Kidney epithelial cell (primary cell): ENCODE measurements at places on chromosomes 11 and 22.
A peak's percentile ranks its signal among the peaks of the same experiment; 100 is the strongest.

DNA sequence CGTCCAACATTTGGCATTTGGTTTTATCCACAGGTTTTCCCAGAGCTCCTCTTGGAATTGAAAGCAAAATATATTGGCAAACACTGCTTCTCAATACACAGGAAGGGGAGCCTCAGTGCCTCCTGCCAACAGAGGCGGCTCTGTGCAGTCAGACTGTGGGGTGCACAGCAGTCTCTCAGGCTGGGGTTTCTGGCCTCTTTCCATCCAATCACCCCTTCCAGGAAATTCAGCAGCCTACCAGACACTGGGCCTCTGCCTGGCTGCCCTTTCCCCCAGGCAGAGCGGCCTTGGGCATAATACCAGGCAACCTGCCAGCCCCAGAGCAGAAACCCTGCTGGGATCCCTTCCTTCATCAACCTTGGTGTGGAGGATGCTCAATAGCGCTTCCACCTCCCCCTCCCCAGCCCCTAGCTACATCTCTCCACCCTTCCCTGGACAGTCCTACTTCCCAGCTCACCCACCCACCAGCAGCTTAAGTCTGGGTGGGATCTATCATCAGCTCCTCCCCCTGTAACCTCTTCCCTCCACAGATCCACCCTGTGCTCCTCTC is 17.8 kb upstream of the RAPSN start:
- no peak for DNase-seq

GRCh38 chr11:34653031-34653430 is 32.1 kb downstream of the EHF start:
- no peak for DNase-seq

DNA sequence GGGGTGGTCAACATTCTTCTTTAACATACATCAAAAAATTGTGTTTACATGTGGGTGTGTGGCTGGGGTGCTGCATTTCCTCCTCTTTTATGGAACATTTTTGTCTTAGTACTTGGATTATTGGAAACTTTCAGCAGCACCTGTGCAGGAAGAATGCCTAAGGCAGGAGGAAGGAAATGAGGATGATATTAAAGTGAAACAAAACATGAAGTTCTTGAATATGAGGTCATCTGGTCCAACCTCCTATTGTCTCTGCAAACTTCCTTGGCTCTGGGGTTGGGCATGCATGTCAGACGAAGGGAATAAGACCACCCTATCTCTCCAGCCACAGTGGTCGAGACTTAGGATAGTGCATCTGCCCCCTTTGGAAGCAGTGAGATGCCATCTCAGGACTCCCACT is 20.6 kb upstream of the OR9Q1 start:
- DNase-seq: no peak

GRCh38 chr11:72446929-72447769 is 12.8 kb upstream of the CLPB start:
- no peak for DNase-seq

DNA sequence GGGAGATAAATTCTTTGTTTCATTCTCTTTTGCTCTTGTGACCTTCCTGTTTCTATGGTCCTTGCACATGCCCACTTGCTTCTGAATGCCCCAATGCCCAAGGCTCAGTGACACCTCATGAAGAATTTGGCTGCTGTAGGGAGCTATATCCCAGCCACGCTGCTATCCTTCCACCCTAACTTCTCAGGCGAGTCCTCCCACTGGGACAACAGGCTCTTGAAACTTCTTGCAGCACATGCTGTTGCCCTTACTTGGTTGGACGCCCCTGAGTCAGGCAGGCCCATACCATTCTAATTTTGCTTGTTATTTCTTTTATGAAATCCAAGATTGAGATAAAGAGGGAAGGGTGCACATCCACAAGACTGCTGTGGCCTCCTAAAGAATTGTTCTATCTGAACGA is 57.6 kb upstream of the BLID start:
- no peak for DNase-seq

DNA sequence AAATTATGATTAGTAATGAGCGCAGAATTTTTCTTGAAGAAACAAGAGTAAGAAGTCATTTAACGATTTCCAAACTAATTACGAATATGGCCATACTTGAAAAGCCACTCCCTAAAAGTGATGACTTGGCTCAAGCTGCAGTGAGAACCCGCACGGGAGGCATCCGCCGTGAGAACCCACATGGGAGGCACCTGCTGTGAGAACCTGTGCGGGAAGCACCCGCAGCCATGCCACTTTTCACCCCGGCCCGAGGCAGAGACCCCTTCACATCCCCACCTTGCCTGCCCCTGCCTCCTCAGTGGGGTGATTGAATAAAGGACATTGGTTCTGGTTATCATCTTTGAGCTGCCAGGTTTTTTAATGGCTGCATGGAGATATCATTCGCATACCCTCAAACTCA is 89.7 kb downstream of the BRD1 start:
- no peak for DNase-seq

GRCh38 chr22:23233752-23234408 is 53.6 kb downstream of the BCR start:
- peak; percentile 55 for DNase-seq

DNA sequence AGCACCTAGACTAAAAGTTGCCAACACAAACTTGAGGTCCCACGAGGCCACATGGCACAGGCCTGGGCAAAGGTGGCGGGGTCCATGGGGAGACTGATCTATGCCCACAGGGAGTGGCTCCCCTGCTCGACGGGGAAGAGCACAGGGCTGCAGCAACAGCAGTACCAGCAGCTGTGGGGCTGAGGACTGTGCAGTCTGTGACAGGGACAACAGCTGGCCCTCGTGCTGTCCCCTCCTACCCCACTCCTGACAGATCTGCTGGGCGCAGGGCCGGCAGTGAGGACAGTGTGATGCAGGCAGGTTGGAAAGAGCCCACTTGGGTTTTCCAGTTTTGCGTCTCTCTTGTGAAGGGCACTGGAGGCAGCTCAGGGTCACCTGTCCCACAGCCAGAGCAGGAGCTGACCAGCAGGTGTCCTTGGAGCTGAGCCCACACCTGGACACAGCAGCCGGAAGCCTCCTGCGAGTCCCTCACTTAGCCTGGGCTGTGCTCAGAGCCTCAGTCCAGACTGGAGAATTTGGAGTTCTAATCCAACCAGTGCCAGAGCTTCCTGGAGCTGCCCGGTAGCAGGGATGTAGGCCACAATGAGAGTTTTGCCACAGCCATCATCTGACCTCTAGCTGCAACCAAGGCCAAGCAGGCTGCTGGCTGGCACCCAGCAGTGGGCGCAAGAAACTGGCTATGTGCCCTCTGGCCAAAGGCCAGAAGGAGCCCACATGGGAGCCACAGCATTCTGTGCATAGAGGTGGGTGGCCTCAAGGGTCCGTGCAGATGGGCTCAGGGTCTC is 3.6 kb upstream of the GAS2L1 start:
- no peak for DNase-seq

DNA sequence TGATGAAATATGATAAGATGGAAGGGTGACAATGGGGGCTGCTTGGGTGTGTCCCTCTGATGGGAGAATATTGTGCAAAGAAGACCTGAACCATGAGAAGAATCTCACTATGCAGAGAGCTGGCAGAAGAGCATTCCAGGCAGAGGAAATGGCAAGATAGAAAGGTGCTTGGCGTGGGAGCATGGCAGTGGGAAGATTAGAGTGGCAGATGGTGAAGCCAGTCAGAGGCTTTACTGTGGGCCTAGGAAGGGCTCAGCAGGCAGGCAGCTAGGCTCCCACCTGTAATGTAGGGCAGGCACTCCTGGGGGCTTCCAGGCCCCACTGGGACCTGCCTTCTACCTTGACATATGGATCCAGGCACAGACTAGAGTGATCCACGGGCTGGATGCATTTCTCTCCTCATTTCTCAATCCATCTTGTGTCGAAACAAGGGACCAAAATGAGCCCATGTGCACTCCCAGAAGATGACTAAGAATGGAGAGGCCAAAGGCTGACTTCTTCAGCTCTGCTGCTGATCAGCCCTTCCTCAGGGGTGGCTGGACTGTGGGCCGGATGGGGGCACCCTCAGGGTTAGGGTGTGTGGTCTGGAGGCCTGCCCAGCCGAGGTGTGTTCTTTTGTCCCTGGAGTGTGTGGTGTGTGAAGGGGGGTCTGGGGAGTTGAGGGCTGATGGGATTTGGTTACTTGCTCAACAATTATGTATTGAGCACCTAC is 88.3 kb downstream of the TSPAN18 start:
- no peak for DNase-seq

- DNase-seq: no peak
Observed at GRCh38 chr11:99371257-99371656, 350.5 kb downstream of the CNTN5 start.

DNA sequence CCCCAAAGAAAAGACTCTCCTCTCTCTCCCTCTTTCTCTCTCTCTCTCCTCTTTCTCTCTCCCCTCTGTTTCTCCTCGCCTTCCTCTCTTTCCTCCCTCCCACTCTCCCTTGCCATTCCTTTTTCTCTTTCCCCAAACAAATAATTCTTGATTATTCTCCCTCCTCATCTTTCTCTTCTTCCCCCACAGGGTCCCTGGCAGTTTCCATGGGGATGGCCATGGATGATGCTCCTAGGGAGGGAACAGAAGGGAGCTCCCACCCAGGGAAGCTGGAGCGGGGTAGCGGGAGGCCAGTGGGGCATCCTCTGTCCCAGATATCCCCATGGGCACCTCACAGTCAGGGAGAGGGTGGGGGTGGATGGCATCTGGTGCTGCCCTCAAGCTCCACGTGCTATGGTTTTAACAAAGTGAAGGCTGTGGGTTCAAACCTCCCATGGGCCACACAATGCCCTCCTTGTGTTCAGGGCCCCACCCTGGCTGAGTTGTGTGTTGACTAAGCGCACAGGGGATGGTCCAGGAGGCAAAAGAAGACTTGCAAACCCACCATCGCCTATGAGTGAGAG is 266.4 kb downstream of the BUD13 start:
- DNase-seq: no peak

DNA sequence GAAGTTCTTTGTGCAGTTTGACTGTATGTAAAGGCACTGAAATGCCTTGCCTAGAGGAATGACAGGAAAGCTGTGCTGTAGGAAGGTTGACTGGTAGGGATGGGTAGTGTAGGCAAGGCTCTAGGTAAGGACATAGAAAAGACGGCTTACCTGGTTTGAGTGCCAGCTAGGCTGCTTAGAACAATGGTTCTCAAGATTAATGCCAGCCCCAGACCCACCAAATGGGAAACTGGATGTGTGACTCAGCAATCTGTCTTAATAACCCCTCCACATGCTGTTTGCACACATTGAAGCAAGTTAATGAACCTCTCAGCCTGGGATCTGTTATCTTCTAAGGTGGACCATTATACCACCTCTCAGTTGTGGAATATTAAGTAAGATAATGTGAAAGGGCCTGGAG is 3.7 kb downstream of the RPS3 start:
- no peak for DNase-seq

- DNase-seq: peak; percentile 14
Observed at GRCh38 chr22:36144886-36145541, 15.5 kb downstream of the APOL3 start.

DNA sequence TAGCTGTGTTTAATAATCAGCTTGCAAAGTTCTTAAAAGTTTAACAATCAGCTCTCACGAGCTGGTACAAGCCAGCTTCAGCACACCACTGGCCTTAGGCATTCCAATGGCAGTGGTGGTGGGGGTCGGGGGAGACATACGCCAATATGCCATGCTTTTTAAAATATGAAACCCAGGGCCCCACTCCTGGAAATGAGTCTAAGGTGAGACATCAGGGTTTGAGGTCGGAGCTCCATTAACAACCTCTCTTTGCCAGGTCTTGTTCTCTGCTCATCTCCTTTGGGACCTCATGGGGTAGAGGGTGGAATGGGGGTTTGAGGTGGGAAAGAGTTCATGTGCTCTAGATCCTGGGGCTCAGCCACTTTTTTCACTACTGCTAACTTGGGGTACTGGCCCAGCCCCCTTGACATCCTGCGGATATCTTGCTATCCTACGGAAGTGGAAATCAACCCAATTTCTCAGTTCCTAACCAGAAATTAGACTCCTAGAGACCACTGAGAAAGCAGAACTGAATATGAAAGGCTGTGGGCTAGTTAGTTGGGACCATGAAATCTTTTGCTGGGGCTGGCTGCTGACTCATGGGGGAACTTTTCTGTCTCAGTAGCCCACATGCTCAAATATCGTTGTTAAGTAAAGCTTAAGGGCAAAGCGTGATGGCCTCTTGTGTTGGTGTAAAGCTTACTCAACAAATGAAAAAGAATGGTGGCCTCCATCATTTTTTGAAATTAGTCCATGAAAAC is 90.1 kb downstream of the PDHX start:
- DNase-seq: no peak

DNA sequence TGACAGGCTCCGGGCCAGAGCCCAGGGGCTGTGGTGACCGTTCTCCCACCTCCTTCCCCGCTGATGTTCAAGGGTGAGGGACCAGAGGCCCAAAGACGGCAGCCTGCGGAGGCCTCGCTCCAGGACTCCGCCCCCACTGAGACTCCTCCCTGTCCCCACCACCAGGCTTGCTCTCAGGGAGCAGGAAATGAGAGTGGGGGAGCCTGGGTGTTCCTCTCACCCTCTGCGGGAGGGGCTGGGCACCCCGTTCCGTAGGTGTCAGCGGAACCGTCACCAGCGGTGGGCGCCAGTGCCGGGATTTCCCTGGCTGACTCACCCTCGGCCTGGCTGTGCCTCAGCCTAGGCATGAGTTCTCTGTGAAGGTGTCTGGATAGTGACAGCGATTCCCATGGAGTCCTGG is 15.7 kb downstream of the DAGLA start:
- DNase-seq: peak; percentile 72

GRCh38 chr11:112822478-112823274 is 138.5 kb upstream of the NCAM1 start:
- no peak for DNase-seq

DNA sequence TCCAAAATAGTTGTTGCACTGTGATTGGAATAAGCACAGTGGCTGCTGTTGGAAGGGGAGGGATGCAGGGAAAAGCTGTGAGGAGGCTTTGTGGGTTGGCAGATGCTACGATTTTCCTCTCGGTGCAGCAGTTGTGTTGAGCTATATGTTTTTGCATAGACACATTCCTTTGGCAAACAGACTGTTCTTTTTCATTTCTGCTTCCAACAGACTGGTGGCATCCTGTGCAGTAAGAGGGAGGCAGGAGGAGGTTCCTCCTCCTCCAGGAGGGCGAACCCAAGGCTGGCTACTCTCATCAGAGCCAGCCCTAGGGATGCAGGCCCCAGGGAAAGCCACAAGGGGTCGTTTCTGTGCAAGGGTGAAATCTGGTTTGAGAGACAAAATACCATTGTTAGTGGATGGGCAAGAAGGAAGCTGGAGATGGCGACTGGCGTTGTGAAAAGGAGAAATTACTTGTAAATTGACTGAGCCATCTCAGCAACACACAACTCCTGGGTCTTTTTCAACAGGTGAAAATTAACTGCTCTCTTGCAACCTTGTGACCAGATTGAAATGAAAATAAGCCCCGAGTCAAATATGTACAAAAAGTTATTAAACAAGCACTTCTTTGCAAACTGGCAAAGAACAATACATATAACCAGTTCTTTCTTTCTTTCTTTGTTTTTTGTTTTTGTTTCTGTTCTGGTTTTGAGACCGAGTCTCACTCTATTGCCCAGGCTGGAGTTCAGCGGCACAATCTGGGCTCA is 26.5 kb upstream of the UBASH3B start:
- no peak for DNase-seq

- no peak for DNase-seq
Observed at GRCh38 chr11:119049081-119049480, 7.9 kb downstream of the HYOU1 start.

DNA sequence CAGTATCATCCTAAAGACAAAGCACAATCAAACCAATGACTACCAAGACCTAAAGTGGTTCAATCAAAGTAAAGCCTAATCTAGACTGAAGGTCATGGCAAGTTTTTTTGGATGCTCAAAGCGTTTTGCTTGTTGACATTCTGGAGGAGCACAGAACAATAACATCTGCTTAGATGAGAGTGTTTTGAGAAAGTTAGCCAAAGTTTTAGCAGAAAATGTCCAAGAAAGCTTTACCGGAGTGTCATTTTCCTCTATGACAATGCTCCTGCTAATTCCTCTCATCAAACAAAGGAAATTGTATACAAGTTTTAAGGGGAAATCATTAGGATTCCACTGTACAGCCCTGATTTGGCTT is 256.9 kb upstream of the FAT3 start:
- DNase-seq: no peak
